ENCODE measurements at places on chromosomes 16 and 17.

DNA sequence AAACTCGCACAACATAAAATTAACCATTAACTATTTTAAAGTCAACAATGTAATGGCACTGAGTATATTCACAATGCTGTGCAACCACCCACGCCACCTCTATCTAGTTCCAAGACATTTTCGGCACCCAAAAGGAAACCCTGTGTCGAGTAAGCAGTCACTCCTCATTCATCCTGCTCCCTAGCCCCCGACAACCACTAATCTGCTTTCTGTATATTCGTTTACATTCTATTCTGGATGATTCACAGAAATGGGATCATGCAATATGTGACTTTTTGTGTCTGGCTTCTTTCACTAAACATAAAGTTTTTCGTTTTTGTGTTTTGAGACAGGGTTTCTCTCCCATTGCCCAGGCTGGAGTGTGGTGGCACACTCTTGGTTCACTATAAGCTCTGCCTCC, 42.2 kb upstream of the HAPSTR1 start:
- no peak for DNase-seq

DNA sequence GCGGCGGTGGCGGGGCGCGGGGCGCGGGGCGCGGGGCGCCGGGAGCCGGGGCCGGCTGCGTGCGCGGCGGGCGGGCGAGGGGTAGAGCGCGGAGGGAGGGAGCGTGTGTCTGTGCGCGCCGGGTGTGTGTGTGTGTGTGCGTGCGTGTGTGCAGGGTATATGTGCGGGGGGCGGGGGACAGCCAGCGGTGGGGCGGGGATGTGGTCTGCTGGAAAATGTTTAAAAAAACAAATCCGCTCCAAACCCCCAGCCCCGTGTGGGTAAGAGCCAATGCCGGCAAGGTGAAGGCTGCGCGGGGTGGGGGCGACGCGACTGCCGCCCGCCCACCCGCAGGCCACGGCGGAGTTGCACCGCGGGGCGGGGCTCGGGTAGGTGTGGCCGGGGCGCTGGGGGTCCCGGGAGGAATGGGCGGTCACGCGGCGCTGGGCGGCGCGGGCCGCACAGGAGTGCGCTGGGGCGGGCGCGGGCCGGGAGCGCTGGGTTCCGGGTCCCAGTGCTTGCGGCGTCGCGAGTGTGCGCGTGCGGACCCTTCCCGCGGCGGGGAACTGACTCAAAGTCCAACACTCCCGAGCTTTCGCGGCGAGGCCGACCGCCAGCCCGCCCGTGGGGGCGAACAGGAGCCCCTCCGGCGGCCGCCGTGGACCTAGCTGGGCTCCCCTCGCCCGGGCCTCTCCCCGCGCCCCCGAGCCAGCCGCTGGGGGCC, at the start of gene CYGB:
Gene CYGB, minus strand, starts transcription at position 132 of the 703 bp plus-strand sequence. CDS start 167 bp downstream, outside the sequence.
- DNase-seq = no peak

DNA sequence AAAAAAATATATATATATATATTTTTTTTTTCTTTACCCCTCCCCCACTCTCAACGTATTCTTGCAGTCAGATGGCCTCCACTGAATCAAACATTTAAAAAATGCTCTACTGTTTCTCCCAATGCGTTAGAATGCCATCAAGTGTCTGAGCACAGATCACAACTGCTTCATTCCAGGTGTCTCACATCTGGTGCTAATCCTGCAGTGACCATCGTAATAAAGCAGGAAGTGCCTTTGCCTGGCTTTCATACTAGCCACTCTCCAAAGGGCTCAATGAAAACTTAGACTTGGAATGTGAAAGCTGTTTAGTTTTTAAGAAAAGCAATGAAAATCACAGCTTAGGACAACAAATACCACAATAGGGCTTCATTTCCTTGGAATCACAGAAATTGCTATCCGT, 37.2 kb downstream of the SKAP1 start:
- no peak for DNase-seq

- DNase-seq = no peak
These were observed 21.7 kb downstream of the ATP6V0D1 start for GRCh38 chr16:67459066-67459860.

- DNase-seq = peak; percentile 48
These were observed 38.5 kb downstream of the IGF2BP1 start for GRCh38 chr17:49035470-49036269.
